Stimulated activated memory B cell treated with anti-CD40 and anti-IgM and Interleukin-4, amounts not matched to agents 10 μg/mL and 1 μg/mL and 100 μg/mL, for 72 hours (primary cell): ENCODE measurements at places on chromosomes 5 and 9.

- peak; percentile 3 for ATAC-seq
These were observed 931 bp downstream of the FAM219A start for GRCh38 chr9:34457266-34458012.

GRCh38 chr9:85431339-85432102, 310.2 kb downstream of the AGTPBP1 start:
- ATAC-seq, result no peak

- no peak for ATAC-seq
These were observed 232.7 kb downstream of the EFNA5 start for GRCh38 chr5:107437986-107438510.

GRCh38 chr5:160703547-160704189, 148.3 kb downstream of the ATP10B start:
- no peak for ATAC-seq
